ENCODE measurements at places on chromosomes 5 and 9. TPM values are rescaled to one million over a fixed set of nuclear protein-coding genes. Genes with fewer than 3 reads are reported as not detected.

Gene CDH6
- 53.5 TPM for polyA plus RNA-seq

Gene CARD9
- polyA plus RNA-seq, result 2.7 TPM

Gene SLC6A18
- polyA plus RNA-seq, result 1.2 TPM

Gene SHB
- 18.0 TPM for polyA plus RNA-seq

DNA sequence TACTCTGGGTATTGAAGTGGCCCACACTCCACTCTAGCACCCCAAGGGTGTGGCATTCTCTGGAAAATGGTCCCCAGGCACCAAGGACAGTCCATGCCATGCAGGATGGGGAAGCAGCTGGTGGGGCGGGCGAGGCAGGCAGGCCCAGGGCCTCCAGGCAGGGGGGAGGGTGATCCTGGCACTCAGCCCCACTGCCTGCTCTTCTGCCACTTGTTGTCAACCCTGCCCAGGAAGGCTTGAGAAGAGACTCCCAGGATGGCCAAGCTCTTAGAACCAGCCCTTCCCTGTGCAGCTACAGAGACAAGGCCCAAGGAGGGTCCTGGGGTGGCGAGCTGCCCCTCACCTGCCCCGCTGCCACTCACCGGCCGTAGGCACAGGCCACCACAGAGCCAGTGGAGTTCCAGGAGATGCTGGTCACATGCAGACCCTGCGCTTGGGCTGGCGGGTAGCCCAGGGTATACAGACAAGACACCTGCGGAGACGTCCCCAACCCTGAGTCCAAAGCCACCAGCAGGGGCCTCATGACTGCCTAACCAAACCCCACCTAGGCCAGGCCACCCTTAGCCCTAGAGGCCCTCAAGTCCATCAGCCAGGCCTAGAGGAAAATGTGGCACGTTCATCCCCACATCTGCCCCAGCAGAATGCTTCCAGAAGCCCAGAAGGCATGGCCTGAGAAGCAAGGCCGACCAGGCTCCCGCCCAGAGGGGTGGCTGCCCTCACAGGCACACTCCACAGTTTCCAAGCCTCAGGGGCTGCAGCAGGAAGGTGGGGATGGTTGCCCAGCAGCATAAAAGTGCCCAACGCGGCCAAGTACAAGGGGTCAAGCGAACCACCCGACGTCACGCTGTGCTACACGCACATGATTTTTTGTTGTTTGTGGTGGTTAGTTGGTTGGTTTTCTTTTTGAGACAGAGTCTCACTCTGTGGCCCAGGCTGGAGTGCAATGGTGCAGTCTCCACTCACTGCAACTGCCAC lies 19.8 kb downstream of the DYNC2I2 start:
- DNase-seq, result no peak

- DNase-seq, result no peak
Observed at GRCh38 chr5:57511321-57511720, 28.7 kb upstream of the ACTBL2 start.

GRCh38 chr5:164224772-164225171 lies 719.4 kb downstream of the MAT2B start:
- no peak for DNase-seq

GRCh38 chr5:92687821-92688722 lies 892.9 kb downstream of the NR2F1-AS1 start:
- peak; percentile 40 for DNase-seq

- no peak for DNase-seq
Observed at GRCh38 chr9:9998491-9999287, 614.1 kb downstream of the PTPRD start.

DNA sequence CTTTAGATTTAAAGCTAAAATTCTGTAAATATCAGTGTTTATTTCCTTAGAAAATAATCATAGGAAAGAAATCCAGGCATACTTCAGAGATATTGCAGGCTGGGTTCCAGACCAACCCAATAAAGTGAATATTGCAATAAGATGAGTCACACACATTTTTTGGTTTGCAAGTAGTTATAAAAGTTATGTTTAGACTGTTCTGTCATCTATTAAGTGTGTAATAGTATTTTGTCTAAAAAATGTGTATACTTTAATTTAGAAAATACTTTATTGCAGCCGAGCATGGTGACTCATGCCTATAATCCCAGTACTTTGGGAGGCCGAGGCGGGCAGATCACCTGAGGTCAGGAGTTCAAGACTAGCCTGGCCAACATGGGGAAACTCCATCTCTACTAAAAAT lies 6.9 kb upstream of the RIC1 start:
- DNase-seq, result no peak

GRCh38 chr5:90479611-90480385 lies 5.1 kb downstream of the POLR3G start:
- DNase-seq, result no peak

DNA sequence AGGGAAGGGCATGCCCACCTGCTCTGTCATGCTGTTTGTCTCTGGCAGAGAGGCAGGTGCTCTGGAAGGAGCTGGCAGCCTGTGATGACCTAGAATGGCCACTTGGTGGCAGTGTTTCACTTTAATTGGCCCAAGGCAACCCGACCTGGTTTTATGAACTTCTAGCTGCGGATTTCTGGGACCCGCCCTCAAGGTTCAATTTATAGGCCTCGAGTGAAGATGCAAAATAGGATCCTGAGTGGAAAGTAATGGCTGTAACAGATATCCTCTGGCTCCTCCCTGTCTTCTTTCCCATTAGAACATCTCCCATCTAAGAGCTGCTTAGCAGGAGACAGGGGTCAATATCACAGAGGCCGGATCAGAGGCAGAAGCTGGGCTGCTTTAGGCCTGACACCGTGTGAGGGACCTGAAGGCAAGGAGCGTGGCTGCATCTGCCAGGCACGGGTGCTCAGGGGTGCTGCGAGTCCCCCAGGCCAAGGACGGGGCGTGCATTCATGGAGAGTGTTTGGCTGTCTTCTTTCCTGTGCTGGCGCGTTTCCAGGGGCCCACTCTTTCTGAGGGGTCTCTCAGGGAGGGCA lies 56.7 kb upstream of the SLC28A3 start:
- peak; percentile 81 for DNase-seq

DNA sequence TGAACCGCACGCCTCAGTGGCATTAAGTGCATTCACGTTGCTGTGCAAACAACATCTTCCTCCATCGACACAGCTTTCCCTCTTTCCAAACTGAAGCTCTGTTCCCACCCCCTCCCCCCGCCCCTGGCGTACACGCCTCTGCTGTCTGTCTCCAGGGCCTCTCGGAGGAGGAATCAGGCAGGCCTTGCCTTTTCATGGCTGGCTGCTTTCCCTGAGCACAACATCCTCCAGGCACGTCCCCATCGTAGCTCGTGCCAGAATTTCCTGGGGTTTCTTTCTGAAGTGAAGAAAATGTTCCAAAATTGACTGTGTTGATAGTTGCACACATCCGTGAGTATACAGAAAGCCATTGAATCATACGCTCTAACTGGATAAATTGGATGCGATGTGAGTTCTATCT lies 22.3 kb upstream of the TMEM250 start:
- no peak for DNase-seq

DNA sequence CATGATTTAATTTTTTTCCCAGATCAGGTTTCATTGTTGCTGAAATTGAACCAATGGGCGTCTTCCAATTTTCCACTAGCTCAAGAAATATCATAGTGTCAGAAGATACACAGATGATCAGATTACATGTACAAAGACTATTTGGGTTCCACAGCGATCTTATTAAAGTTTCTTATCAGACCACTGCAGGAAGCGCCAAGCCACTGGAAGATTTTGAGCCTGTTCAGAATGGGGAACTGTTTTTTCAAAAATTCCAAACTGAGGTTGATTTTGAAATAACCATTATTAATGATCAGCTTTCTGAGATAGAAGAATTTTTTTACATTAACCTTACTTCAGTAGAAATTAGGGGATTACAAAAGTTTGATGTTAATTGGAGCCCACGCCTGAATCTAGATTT lies 251.6 kb downstream of the ADGRV1 start:
- DNase-seq, result no peak

DNA sequence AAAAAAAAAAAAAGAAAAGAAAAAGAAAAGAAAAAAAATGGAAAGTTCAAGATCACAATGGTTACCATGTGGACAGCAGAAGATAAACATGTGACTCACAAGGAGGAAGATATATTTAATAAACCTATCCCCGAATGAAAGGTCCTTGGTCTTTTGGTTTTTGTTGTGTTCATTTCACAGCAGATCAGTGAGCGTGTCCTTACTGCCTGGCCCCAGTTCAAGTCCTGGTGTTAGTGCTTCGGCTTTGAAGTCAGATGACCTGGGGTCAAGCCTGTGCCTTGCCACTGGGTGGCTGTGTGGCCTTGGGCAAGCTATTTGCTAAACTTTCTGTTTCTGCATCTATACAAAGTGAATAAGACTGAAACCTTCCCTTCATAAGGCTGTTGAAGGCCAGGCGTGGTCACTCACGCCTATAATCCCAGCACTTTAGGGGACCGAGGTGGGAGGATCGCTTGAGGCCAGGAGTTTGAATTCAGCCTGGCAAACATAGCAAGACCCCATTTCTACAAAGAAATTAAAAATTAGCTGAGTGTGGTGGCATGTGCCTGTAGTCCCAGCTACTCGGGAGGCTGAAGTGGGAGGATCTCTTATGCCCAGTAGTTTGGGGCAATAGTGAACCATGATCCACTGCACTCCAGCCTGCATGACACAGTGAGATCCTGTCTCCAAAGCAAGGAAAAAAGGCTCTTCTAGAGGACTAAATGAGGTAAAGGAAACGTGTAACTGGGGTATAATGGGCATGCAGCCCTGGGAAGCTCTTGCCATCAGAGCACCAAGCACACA lies 94.5 kb upstream of the SPATA31D4 start:
- no peak for DNase-seq

Data from left renal cortex interstitium (tissue), 4 donors.